ENCODE measurements at places on chromosomes 12 and 14.

- DNase-seq: no peak
Observed at GRCh38 chr12:19236656-19237055, 107.1 kb downstream of the PLEKHA5 start.

DNA sequence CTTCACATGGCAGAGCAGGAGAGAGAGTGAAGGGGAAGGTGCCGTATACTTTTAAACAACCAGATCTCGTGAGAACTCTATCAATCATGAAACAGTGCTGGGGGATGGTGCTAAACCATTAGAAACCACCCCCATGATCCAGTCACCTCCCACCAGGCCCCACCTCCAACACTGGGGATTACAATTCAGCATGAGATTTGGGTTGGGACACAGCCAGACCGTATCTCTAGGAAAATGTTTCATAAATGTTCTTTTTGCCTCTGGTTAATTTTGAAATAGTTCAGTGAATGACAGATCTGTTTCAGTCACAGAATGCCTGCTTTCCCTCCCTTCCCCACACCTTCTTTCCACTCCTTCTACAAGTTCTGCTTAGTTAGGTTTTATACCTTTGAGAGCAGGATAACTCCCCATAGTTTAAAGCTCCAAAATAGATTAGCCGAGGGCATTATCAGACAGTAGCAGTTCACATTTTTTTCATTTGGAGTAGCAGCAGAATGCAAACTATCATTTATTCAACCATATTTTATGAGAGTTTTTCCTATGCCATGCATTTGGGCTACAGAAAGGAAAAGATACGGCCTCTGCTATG, 27.1 kb downstream of the PELI2 start:
- DNase-seq: no peak

DNA sequence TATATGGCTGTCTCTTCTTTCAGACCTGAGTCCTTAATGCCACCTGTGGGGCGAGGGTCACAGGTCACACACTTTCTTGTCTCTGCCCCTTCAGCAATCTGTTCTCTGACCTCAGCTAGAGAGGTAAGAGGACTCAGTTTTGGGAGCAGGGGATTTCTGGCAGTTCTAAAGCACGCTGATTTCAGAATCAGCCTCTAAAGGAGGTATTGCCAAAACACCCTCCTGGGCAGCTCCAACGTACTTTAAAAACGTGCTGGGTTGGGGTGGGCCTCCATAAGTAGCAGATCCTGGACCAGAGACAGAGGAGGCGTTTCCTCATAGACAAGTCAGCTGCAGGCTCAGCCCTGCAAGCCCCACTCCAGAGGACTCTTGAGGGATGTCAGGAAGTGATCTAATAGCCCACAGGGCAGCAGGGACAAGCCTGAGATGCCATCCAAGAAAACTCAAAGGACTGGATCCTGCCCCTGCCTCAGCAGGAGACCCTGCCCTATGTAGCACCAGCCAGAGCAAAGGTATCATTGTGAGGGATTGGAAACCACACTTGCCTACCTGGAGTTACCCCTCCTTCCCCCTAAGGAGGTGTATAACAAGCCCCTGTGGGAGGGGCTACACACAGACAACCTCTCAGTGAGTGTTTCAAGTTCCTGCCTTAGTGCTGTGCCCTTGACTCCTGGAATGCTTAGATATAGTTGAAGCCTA, 8.5 kb downstream of the CTDSP2 start:
- DNase-seq: no peak

DNA sequence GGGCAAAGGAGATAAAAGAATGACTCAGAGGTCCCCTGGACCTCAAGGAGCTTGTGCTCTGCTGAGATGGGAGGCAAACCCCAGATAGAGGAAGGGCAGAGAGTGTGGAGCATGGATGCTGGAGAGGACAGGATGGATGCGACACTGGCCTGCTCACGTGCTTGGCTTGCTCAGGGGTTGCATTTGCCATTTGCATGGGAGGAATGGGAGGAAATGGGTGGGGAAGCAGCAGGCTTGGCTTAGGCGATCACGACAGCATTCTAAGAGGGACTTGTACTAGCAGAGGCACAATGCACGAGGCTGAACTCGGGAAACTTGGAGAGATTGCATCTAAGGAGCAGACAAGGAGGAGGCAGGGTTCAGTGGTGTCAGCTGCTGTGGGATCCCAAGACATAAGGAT, 19.8 kb downstream of the CD9 start:
- no peak for DNase-seq

GRCh38 chr12:20497707-20498106, 129.4 kb downstream of the PDE3A start:
- DNase-seq: no peak

DNA sequence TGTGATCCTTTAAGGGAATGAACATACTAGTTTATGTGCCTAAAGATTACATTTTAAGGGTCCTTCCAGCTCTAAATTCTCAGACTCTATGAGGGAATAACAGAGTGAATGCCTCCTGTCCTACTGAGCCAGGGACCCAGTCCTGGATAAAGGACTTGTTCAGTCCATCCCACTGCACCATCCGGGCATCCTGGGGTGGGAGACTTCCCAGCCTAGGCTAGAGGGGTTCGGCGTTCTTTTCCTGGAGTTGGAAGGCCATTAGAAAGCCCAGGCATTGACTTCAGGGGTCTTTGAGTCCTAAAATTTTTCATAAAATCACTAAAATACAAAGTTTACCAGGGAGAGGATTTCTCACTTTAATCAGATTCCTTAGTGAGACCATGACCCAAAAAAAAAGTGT, 127.9 kb upstream of the FKBP4 start:
- no peak for DNase-seq

DNA sequence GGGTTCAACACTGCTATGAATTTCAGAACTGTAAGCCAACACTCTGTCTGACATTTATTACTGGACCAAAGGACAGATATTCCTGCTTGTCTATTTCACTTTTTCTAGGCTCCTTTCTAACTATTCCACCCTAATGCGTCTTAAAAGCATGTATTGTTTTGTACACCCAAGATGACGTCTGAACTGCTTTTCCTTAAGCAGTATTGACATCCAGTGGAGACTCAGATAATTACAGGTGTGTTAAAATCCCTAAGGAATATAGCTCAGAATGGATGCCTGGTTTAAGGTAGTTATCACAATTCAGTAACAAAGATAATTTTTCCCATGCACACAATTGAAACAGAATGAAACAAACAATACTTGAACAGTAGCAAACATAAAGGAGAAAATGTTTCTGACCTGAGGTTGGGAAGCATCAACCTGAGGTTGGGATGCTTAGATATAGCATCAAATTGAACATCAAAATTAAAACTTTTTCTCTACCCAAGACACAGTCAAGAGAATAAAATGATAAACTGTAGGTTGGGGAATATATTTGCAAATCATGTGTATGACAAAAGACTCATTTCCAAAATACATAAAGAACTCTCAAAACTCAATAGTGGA, 93.7 kb upstream of the PTPRR start:
- no peak for DNase-seq

DNA sequence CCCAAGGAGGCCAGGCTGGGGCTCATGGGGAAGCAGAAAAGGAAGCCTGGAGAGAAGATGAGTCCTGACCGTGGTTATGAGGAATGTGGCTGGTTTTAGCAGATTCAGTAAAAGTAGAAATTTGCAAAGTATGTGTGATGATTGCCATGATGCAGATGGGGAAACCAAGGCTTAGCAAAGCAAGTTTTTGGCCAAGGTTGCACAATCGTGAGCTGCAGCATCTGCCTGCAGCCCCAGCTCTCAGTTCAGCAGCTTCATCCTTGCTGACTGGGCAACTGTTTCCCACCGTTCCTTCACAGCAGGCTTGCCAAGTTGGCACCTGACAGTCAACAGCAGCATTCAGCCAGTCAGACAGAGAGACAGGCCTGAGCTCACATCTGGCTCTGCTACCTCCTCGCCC, 656.7 kb downstream of the MED13L start:
- DNase-seq: no peak

DNA sequence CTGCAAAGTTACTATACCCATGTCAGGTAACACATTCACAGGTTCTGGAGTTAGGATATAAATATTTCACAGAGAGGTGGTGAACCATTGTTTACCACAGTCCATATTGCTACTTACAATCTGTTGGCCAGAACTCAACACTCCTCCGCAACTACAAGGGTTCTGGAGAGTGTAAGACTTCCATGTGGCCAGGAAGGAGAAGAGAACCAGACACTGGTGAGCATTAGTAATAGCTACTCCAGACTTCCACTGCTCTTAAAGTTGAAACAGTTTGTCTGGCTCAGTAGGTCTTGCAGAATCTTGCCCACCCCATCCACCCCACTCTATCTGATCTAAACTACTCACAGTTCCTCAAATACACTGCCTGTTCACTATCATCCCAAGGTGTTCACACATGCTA, 369.6 kb downstream of the DUSP6 start:
- DNase-seq: no peak

- no peak for DNase-seq
Observed at GRCh38 chr14:99675951-99676350, 8.1 kb upstream of the CYP46A1 start.

- no peak for DNase-seq
Observed at GRCh38 chr14:102977475-102977874, 55.0 kb downstream of the AMN start.

- DNase-seq: peak; percentile 36
Observed at GRCh38 chr14:74942608-74943007, 12.8 kb downstream of the PGF start.

- no peak for DNase-seq
Observed at GRCh38 chr14:60640859-60641741, 8.2 kb downstream of the SIX1 start.

DNA sequence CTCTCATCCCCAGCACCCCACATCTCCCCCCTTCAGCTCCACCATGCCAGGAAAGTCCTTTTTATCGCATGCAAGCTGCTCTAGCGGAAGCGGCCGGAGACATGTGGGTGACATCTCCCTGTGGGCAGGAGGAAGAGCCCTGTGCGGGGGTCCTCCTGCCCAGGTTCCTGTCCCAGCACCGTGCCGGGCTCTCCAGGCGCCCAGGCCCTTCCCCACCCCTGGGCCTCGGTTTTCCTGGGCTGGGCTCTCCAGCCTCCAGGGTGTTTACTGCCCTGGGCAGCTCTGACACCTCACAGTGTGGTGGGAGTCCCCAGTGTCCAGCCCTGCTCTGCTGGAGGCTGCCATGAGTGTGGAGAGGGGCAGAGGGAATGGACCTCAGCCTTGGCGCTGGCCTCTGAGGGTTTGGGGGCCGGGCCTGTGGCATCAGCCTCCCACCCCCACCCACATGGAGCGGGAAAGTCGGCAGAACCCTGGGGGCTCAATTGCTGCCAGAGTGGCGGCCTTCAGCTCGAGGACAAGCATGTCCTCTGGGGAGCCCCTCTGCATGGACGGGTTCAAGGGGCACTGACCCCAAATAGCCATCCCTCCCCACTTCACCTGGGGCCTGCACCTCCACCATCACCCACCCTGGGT, 16.9 kb downstream of the ASPG start:
- DNase-seq: peak; percentile 1

DNA sequence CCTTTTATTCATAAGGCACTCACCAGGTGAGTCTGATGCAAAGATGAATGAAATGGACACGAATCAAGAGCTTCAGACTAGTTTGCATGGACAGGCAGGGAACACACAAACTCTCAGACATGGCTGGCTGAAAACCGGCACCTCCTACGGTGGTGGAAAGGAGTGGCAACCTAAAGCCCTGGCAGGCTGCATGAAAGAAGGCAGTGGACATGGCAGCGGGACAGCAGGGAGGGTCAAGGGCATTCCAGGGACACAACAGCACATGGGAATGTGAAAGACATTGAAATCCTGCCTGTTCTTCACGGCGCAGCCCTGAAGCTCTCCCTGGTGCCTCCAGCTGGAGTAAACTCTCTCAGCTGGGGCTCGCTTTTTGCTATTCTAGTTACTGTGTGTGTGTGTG, 16.6 kb upstream of the LRTM2 start:
- no peak for DNase-seq

DNA sequence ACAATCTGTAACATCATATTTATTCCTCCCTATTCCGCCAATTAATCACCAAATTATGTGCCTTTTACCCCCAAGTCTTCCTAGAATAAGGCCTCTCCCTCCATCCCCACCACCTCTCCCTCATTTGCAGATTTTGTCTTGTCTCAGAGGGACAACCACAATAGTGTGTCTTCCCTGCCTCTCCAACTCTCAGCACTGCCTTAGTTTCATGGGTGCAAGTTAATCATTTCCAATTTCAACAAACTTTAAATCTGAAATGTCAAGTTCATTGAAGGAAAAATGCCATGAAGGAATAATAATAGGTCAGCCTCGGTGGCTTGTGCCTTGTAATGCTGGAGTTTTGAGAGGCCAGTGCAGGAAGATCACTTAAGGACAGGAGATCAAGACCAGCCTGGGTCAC, 31.6 kb downstream of the RXYLT1 start:
- DNase-seq: no peak

DNA sequence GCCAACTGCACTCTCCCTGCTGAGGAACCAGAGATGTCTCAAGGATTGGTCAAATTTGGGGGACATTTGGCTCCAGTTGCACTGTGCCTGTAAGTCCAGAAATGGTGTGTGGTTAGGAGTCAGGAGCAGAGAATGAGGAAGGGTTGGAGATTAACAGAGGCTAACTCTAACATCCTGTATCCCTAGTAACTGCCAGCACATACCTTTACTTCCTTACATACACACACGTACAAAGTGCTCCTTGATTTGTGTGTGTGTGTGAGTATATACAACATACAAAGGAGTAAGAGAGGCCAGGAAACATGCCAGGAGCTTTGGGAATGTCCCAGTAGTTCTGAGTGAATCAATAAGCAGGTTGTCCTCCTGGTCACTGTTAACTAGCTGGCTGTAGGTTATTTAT, 39.8 kb upstream of the NRXN3 start:
- DNase-seq: no peak

- DNase-seq: no peak
Observed at GRCh38 chr12:9794484-9795093, 32.7 kb upstream of the KLRF1 start.

GRCh38 chr14:22487401-22487800, 101.6 kb downstream of the DAD1 start:
- no peak for DNase-seq

DNA sequence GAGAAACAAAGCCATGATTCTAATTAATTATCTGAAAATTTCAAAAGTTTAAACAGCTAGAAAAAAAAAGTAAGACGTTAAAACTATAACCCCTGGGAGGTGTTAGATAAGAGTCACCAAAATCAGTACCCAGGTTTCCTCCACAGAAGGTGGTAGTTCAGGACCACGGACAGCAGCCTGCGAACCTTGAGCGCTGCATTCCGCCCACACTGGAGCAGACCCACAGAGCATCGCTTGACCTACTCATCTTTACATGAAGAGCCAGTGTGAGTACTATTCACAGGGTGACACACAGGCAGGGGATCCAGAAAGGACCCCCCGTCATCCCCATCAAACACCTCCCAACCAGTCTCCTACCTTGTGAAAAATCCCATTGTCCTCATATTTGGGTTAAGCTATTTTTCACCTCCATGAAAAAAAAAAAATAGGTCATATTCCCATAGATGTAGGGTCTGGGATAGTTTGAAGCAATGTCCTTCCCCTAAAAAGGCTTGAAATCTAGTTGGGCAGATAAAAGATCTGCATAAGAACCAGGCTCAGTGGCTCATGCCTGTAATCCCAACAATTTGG, 8.8 kb upstream of the CHGA start:
- DNase-seq: no peak

GRCh38 chr12:10722905-10723746, at the start of gene YBX3:
Gene YBX3, minus strand, starts transcription at chr12:10723323. Its CDS starts 212 bp downstream, at chr12:10723111.
- peak; percentile 63 for DNase-seq

Data from CD4-positive, alpha-beta T cell treated with Interleukin-15 for 1 hour (primary cell).